ENCODE measurements at places on chromosomes 7 and 10. TPM values are rescaled to one million over a fixed set of nuclear protein-coding genes. Genes with fewer than 3 reads are reported as not detected.

DNA sequence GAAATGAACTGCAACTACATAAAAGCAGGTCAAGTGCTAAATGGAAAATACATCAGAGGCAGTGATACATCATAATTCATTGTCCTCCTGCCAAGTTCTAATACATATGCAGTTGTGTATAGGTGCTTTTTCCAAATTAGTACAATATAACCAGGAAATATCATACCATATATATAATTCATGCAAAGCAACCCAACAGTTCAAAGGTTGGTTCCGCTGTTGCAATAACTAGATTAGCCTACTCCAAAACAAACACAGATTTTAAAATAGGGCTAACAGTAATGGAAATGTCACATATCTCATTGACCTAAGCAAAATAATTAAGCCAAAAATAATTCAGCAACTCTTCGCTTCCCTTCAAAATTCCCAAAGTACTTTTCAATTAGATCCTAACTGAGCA, 88.9 kb upstream of the NEBL start:
- DNase-seq = no peak

DNA sequence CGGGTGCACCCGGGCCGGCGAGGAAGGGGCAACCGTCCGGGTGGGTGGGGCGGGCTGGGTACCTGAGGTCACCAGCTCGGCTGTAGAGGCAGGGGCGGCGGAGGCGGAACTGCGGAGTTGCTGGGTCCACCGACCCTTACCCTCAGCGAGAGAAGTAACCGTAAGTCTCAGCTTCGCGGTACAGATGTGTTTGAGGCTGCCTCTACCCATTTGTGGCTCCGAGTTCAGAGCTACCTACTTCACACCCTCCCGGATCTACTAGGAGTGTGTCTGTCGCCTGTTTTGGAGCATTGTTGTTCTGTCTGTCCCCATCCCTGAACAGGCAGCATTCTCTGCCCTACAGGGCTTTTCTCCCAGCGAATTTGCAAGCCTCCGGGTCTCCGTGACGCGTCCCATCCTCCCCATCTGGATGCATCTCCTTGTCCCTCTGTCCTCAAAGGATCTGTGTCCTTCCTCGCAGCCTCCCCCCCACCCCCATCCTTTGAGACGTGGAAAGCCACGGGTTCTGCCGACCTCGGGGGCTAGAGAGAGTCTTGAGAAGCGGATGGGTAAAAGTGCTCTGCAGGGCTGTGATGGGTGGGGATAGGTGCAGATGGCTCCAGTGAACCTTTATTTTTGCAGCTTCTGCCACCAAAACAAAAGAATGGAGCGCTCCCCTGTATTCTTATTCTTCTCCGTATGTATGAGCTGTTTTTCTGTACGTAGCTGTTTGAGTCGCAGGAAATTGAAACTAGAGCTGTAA, 757 bp downstream of the ANKIB1 start:
- DNase-seq = peak; percentile 61

DNA sequence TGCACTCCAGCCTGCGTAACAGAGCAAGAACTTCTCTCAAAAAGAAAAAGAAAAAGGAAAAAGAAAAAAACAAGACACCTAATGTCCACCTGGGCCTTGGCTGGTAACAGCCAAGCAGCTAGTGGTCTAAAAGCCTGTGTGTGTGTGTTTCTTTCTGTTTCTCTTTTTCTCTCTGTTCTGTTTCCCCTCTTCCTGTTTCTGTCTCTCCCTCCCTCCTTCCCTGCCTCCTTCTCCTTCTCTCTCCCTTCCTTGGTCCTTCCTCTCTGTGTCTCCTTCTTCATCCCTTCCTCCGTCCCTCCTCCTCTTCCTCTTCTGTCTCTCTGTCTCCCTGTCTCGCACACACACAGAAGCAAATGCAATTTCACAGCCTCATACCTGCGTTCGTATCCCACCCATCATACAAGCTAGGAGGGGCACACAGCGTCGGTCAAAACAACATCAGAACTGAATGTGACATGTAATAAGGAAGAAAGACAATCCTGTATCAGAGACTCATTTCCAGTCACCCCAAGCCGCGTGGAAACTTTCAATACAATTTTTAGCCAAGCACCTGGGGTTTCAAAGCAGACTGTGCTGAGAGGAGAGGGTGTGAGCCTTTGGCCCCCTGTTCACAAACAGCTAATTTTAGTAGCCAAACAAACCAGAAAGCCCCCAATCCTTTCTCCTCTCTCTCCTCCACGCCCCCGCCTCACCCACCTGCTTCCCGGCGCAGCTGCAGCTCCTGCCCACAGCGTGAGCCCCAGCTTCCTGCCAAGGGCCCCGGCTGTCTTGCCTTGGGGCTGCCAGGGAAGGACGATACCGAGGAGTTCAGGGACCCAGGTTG, 50.2 kb upstream of the GNA12 start:
- DNase-seq = no peak

DNA sequence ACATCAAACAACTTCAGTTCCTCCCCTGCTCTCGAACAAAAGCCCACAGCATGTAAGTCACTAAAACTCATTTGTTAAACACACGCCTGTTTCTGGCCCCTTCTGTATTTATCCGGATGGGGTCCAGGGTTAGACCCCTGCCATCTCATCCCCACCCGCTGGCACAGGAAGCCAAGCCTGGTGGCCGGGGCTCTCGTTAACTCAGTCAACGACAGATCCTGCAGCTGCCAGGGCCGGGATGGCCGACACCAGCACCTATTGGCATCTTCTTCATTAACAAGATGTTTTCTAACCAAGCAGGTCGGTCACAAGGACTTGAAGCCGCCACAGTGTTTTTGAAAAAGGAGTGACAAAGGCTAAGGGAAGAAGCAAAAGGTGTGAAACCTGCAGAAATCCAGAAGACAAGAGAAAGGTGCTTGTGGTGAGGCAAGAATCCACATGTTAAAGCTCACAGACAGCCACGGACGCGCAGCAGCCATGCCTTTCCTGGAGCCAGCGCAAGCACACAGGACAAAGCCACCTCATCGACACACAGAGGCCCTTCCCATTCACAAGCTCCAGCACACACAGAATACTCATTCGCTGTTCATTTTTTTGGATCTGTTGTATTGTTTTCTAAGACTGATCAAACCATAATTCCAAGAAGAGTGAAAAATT, 202.7 kb downstream of the DIP2C start:
- no peak for DNase-seq

DNA sequence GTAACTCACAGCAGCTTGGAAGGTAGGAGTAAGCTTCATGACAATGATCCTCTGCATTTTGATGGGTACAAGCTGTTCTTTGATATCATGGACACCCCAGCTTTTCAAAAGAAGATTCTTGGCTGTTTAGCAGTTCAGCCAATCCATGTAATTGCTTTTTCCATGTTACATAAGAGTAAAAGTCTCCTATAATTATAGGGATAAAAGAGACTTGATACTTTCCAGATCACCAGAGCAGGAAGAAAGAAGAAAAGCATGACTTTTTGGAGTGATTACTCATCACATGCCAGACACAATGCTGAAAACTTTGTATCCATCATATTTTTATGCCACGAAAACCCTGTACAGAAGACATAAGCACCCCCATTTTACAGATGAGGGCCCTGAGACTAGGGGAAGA, 1049.7 kb downstream of the NRG3 start:
- no peak for DNase-seq

DNA sequence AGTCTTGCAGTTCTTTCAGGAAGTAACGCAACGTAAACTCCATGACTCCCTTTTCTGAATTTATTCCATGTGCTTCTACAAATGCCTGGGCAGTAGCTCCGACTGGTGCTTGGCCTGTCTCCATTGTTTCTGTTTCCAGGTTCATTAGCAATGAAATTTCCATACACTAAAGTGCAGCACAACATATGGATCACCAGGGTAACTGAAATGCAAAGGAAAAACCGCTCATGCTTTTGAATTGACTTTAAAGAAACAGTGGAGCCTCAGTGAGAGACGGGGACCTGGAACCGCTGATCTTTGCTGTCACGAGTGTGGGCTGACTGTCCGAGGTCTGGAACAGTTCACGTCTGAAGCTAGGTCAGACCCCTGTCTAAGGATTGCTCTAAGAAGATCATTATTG, 126.5 kb upstream of the IGFBP3 start:
- DNase-seq = no peak

GRCh38 chr10:95183271-95184230, 10.5 kb upstream of the ACSM6 start:
- DNase-seq = peak; percentile 88

- DNase-seq = peak; percentile 45
These were observed 9.2 kb upstream of the FOXP2 start for GRCh38 chr7:114405427-114405826.

DNA sequence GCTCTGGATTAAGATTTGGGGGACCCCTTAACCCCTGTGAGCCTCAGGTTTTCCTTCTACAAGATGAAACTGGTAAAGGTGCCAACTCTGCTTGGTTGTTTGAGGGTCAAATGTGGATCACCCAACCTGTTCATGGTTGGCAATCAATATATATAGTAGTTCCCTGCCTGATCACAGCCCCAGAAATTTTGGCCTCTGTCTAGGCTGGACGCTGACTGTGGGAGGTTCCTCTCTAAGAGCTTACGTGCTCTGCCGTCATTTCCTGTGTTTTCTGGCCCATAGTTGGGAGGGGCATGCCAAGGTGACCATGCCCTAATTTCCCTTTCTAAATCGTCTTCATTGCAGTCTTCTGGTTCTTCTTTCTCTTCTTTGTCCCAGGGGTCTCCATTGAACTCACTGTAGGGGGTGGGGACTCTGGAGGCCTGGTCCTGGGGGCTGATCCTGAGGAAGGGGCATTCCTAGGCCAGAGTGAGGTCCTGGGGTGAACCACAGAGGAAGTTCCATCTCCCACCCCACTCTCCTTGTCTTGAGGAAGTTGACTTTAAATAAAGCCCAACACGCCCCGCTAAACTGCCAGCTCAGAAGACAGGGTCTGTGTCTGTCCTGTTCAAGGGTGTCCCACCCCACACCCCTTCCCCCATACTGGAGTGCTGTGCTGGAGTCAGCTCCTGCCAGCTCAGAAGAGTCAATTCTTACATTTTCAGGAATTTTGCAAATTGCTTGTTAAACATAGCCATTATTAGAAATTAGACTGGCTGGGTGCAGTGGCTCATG, 98.9 kb upstream of the SDK1 start:
- no peak for DNase-seq

DNA sequence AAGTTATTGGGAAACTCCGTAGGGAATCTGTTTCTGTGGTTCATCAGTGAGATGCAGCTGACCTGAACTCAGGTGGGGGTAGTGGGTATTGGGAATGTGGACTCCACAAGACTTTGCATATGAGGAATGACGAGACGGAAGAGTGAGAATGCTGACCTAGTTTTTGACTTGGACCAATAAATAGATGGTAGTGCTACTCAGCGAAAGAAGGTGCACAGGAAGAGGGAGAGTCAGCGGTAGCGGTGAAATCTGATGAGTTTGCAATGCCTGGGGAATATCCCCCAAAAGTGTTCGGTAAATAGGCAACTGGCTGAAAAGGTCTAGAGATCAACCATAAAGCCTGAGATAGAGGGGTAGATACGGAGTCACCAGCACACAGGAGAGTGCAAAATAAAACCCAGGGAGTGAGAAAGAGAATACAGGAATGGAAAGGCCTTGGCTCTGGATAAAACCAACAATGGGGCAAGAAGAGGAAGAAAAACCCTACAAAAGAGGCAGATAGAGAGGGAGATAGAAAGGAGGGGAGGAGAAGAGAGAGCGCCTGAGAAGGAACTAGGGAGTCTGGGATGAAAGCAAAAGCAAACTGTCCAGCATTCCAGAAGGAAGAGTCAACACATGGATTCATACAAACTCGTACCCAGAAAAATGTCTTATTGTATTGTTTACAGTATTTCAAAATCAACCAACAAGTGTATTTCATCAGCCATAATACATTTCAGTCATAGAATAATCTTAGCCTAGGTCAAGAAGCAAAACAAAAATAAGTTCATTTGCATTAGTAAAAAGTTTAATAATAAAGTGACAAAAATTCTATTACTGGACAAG, 5.4 kb downstream of the ARHGAP21 start:
- peak; percentile 91 for DNase-seq

GRCh38 chr10:124016804-124017375, 76.5 kb downstream of the CHST15 start:
- DNase-seq = no peak

GRCh38 chr7:77266291-77266794, 66.7 kb upstream of the FGL2 start:
- DNase-seq = no peak

DNA sequence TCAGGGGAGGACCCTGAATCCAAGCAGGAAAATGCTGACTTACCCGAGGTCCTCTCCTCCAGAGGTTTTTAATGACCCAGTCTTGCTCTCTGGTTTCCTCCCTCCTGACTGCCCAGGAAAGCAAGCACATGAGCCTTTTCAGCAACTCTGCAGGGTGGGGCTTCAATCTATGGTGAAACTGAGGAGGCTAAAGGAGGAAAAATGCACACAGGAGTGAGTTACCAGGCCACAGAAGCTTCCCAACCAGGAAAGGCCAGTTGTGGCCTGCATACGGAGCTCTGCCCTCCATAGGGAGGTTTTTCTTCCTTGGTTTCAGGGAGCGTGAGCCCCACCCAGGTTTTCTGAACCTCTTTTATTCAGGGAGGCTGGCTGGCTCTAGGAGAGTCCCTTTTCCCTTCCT, 14.1 kb upstream of the DLG5 start:
- no peak for DNase-seq

Gene OR6V1
- not detected for polyA plus RNA-seq

Gene KDM7A
- 1.9 TPM for polyA plus RNA-seq

Gene HOXA6
- polyA plus RNA-seq = 3.5 TPM

Gene FRMD4A
- 11.9 TPM for polyA plus RNA-seq

Gene CALHM1
- 0.08 TPM for polyA plus RNA-seq

Gene RAPGEF5
- polyA plus RNA-seq = 0.32 TPM

All from GM23248 (cell line).